SW 1271 (cell line): ENCODE measurements at places on chromosomes 11 and 22.

GRCh38 chr11:13695886-13696285, 27.4 kb downstream of the FAR1 start:
- DNase-seq, result no peak

GRCh38 chr11:71466358-71466757, 13.4 kb downstream of the NADSYN1 start:
- no peak for DNase-seq

DNA sequence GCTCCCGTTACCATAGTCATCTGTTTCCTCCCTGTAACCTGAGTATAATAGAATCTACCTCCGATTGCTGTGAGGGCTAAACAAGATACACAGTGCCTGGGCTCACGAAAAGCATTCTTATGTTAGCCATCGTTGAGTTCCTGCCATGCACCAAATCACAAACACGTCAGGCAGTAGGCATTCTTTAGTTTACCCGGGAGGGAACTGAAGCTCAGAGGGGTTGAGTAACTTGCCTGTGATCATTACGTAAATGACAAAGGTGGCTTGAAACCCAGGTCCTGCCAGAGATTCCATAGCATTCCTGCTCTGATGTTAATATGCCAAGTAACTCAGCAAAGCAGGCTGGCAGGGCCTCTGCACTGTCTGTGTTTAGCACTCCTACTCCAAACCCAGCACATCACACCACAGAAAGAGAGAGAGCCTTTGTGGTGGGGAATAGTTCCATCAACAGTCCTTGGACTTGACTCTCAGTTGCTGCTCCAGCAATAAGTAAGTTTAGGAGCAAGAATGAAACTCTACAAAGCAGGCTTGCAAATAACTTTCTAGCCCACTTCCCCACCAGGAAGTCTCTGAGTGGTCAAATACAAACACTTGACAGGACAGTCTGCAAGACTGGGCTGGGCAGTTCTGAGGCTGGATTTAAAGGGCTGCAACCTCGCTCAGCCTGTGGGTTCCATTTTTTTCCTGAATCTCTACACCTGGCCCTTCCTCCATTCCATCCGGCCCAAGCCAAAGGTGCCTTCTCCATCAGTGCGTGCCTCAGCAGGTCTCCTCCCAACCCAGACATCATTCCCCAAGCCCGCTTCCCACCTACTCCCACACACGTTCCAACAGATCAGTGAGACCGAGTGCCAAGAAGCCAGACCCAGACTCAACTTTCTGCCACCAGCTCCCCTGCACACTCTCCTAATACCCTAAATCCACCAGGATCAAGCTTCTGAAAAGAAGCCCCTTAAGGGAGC, 1.1 kb downstream of the SCN2B start:
- DNase-seq, result no peak

DNA sequence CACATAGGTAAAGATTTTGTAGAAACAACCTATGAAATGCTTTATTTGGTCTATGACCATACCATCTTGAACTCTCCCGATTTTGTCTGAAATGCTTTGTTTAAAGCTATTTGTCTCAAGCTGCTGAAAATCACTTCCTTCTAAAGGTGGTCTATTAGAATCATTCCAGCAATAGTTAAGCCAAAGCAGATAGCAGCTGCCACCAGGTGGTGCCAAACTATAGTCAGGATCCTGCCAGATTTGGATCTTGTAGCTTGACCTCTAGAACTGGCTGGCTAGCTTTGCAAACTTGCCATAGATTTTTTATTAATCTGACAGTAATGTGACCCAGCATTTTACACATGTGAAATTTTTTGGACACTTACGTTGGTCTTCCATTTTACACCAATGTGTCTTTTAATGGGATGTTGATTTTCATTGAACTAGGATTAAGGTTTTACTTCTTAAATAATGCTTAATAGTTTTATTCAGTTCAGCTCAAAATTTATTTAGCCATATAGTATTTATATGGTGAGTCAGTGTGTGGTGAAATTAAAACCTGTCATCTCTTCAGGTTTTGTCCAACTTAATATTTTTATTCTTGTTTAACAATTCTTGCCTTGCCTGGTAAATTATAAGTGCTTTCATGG, 19.7 kb downstream of the CTR9 start:
- no peak for DNase-seq

GRCh38 chr11:88455974-88456373, 118.4 kb upstream of the CTSC start:
- no peak for DNase-seq

- peak; percentile 38 for DNase-seq
Measured at GRCh38 chr22:43151251-43152002, at the start of gene TSPO. TSPO (plus strand) TSS chr22:43151559; CDS start chr22:43159239, 7,680 bp downstream.

DNA sequence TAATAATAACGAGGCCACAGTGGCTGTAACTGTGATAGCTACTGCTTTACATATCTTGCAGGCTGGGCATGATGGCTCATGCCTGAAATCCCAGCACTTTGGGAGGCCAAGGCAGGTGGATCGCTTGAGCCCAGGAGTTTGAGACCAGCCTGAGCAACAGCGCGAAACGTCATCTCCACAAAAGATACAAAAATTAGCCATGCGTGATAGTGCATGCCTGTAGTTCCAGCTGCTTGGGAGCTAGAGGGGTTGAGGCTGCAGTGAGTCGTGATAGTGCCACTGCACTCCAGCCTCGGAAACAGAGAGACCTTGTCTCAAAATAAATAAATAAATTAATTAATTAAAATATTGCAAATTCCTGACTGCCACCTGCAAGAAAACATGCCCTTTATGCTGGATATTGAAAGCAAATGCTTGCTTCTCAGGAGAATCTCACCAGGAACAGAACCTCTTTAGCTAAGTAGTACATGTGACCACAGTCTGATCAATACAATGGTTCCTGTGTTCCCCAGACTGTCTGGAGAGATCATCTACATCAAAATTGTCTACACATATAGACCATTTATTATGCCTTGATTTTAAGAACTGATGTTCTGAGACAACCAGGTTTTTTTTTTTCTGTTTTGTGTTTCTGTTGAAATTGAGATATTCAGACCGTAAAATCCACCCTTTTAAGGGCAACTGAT, 6.3 kb downstream of the ZBTB3 start:
- DNase-seq, result no peak

- no peak for DNase-seq
Measured at GRCh38 chr11:68019486-68019885, 9.4 kb downstream of the ALDH3B1 start.

- DNase-seq, result no peak
Measured at GRCh38 chr22:45804319-45804985, 132.8 kb downstream of the ATXN10 start.

GRCh38 chr11:64916040-64916774, 802 bp downstream of the ATG2A start:
- DNase-seq, result peak; percentile 53

GRCh38 chr22:29815580-29815979, 22.5 kb downstream of the ASCC2 start:
- no peak for DNase-seq

GRCh38 chr11:128943428-128943976, 831 bp upstream of the TP53AIP1 start:
- DNase-seq, result no peak

GRCh38 chr22:47094861-47095330, 332.4 kb downstream of the TBC1D22A start:
- no peak for DNase-seq

- DNase-seq, result no peak
Measured at GRCh38 chr11:95715777-95716241, 73.8 kb downstream of the FAM76B start.

DNA sequence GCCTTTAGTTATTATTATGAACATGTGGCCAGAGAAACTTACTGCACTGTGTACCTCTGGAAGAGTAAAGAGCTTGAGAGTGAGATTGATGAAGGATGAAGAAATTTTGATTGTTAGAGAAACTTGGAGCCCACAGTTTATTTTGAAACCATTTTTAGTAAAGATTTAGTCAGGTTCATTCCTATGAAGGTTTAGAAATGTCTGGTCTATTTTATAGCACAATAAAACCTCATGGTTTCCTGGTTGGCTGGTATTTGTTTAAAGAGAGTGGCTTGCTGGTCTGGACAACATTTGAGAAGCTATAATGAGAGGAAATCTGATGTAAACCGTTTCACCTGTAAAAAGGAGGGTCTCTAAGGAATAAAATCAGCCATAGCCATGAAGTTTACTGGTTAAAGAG, 8.8 kb upstream of the PDE3B start:
- no peak for DNase-seq

DNA sequence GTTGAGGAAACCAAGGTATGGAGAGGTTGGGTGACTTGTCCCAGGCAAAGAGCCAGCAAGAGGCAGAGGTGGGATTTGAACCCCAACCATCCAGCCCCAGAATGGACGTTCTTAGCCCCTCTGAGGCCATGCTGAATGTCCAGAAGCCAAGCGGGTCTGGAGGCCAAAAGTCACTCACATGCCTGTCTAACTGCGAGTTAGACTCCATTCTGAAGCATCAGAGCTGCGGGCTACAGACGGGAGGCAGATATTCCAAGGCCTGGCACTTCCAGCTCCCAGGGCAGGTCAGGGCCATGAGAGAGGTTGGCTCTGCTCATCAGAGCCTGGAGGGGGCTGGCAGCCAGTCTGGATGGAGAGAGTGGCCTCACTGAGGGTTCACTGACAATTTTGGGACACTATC, 616.5 kb downstream of the BRD1 start:
- DNase-seq, result no peak

DNA sequence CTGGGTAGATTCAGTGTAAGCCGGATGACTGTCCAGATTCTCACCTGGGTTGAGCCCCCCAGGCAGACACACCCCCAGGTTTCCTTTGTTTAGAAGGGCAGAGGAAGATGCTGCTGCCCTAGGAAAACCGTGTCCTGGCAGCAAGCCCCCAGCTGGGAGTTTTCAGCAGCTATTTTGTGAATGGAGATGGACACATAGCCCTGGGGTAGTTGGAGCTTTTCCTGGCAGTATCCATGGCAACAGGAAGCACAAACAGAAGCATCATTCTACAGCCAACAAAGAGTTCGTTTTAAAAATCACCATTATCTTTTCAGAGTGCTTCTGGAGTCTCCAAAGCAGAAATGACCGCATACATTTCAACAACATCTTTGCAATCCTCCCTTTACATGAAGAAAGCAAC, 245.5 kb downstream of the BRD1 start:
- DNase-seq, result no peak

DNA sequence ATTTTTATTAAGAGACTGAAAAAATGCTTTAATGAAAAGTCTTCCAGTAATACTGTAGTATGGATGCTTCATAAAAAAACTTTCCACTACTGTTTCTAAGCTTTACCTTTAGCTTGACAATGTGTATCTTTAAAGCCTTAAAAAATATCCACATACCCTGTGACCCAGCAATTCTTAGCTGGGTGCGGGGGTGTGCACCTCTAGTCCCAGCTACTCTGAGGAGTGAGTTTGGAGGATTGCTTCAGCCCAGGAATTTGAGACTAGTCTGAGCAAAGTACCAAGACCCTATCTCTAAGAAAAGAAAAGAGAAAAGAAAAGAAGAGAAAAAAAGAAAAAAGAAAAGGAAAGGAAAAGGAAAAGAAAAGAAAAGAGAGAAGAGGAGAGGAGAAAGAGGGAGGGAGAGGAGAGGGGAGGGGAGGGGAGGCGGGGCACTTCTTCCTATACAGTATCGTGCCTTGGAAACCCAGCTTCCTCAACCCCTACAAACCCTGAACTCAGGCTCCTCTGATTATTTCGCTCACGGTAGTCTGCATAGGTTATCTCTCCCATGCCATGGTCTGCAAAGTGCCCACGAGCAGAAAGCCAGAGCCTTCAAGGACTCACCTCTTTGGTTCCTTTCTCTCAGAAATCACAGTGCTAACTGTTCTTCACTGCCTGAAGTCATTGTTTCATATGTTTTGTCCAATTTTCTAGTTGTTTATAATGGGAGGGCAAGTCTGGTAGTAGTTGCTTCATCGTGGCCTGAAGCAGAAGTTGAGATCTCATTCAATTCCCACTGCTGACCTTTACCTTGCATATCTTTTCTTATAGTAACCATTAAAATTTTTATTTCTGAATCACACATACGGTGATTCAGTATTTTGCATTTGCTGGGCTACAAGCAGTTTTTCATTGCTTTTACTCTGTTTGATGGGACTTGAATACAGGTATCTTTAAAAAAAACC, 82.2 kb downstream of the FAM83F start:
- DNase-seq, result no peak

DNA sequence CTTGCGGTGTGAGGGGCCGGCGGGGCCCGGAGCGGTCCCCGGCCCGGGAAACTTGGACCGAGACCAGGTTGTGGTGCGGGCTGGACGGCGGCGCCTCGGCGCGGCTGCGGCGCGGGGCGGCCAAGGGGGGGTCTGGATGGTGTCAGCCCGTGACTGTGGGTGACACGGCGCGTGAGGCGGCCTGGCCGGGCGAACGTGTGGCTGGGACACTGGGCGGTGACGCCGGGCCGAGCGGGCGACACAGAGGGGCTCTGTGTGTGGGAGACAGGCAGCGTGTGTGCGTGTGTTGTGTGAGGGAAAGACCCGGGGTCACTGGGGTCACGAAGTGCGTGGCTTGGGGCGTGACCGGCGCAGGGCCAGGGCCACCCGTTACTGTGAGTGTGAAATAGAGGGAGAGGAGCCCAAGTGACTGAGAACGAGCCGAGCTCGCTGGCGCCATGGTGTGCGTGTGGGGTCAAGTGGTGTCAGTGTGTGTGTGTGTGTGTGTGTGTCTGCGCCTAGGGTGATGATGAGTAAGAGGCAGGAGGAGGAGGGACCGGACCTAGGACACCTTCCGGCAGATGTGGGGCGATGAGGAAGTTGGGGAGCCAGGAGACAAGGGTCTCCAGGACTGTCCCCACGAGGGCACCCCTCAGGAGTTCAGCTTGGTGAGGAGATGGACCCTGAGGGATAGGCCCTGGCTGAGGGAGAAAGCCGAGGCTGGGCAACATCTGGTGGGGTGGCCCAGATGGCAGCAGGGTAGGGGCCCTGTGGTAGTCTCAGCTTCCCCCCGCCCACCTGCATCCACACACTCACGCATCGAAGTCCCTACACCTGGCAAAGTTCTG, 817 bp downstream of the RELT start:
- DNase-seq, result peak; percentile 53

GRCh38 chr11:93921695-93922468, 71.5 kb upstream of the VSTM5 start:
- peak; percentile 34 for DNase-seq

DNA sequence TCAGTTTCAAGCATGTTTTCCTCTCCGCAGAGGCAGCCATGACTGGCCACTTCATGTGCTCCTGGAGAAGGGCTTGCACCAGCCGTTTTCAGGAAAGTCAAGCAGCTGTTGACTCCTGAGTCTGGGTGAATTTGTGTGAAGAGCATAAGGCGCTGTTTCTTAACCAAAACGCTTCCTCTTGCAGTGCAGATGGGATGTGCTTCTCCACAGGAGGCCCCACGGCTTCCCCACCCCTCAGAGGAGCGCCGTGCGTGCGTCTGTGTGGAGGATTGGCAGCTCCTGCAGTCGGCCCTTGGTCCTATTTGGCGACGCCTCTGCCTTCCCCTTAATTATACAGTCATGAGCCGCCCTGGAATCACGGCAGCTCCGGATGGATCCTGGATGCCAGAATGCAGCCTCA, 54.1 kb upstream of the B3GAT1 start:
- no peak for DNase-seq

DNA sequence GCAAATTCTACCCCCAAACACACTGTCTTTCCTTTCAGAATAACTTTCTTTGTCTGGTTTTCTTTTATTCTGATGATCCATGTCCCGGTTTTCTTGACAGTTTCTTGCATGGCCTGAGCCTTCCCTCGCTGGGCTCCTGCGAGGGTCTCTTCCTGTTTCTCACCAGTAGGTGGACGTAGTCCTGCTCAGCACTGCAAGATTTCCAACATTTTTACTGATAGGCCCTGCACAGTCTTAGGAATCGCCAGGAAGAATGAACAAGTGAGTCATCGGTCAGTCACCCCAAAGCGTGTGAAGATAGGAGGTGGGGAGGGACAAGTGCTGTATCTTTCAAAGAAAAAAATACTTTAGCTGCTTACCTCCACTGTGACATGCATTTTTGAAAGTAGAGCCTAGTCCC, 16.9 kb upstream of the KIRREL3 start:
- no peak for DNase-seq

- DNase-seq, result no peak
Measured at GRCh38 chr22:41951898-41952474, at the start of gene SMIM45. SMIM45 (plus strand) TSS chr22:41952150.
